Thyroid gland (tissue), 4 donors: ENCODE measurements at places on chromosomes 5 and 9. TPM values are rescaled to one million over a fixed set of nuclear protein-coding genes. Genes with fewer than 3 reads are reported as not detected.

The LHX3 gene
- not detected for total RNA-seq

- peak; percentile 35 for DNase-seq
These were observed 96.8 kb upstream of the CTSL start for GRCh38 chr9:87629104-87629503.

- DNase-seq = peak; percentile 38
These were observed 20.1 kb downstream of the PCDHGC5 start for GRCh38 chr5:141508798-141509611.

DNA sequence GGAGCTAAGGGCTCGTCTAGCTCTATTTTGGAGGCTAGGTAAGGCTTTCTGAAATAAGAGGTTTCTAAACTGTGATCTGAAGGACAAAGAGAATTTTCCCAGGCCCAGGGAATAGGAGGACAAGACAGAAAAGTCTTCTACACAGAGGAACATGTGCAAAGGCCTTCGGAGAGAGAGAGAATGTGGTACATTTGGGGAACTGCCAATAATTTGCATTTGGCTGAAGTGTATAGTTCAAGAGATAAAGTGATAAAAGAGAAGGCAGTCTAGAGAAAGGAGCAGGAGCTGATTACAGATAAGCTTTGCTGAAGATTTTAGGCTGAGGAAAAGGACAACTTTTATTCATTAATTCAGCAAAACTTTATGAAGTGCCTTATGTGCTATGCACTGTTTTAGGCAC lies 214.4 kb upstream of the ELL2 start:
- DNase-seq = no peak

GRCh38 chr5:142547445-142548380 lies 138.2 kb downstream of the FGF1 start:
- DNase-seq = no peak
